NCI-H1436 (cell line): ENCODE measurements at places on chromosomes 4 and X.

GRCh38 chr4:77921701-77922100 is 59.1 kb downstream of the MRPL1 start:
- no peak for DNase-seq

DNA sequence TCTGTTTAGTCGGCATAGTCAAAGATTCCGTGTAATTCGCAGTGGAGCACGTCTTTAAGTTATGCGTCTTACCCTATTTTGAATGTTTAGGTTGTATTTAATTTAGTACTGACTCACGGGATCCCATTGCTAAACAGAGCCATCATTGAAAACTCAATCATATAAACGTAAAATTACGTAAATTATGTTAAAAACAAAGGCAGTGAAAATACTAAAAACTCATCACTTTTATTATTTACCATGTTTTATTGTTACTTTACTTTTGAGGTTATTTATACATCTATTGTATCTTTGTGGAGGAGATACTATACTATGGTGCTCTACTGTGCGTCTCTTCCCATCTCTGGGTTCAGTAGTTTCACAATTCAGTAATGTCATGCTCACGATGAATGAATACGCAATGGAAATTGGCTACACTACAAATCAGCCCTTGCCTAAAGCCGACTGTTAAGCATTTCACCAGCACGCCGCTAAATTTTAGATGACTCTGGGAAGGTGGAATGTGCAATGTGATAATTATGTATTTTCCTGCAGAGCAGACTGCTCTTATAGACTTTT is 944 bp downstream of the FUNDC2 start:
- DNase-seq = peak; percentile 52

DNA sequence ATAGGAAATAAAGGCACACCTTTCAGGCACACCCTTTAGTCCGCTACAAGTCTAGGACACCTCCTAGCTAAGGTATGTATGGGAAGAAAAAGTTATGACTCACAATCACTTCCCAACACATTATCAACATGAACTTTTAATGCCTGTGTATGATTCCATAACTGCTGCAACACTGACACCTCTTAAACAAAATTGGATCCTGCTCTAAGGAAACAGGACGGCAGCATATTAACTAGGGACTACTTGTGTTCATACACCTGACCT is 2.4 kb upstream of the PPP3CA start:
- no peak for DNase-seq

GRCh38 chrX:108366644-108367406 is 71.4 kb downstream of the COL4A6 start:
- no peak for DNase-seq

DNA sequence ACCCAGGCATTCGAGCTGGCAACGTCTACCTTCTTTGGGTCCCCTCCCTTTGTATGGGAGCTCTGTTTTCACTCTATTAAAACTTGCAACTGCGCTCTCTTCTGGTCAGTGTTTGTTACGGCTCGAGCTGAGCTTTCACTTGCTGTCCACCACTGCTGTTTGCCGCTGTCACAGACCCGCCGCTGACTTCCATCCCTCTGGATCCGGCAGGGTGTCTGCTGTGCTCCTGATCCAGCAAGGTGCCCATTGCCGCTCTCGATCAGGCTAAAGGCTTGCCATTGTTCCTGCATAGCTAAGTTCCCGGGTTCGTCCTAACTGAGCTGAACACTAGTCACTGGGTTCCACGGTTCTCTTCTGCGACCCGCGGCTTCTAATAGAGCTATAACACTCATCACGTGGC is 183.5 kb upstream of the GALNTL6 start:
- DNase-seq = no peak

GRCh38 chr4:68175562-68176155 is 46.0 kb upstream of the TMPRSS11F start:
- DNase-seq = peak; percentile 67

GRCh38 chrX:143435916-143436315 is 81.4 kb downstream of the SPANXN3 start:
- DNase-seq = no peak

- DNase-seq = no peak
Observed at GRCh38 chrX:37754516-37754915, 25.3 kb upstream of the CYBB start.

DNA sequence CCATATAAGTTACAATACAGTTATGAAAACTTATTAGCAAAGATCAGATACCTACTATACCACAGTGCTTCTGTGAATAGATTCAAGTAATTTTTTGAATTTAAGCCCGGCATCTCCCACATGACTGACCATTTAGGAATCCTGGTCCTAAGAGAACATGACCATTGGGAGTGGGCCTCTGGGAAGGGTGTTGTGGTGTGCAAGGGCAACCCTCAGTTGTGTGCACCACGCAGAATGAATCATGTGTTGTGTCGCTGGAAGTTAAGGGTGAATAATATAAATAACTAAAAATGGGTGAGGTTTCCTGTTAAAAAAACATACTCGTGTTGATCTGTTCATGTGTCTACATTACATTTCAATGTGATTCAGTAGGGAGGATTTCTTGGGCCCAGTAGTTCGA is 15.5 kb downstream of the CPE start:
- no peak for DNase-seq

- no peak for DNase-seq
Observed at GRCh38 chr4:128560754-128561495, 248.6 kb upstream of the JADE1 start.

DNA sequence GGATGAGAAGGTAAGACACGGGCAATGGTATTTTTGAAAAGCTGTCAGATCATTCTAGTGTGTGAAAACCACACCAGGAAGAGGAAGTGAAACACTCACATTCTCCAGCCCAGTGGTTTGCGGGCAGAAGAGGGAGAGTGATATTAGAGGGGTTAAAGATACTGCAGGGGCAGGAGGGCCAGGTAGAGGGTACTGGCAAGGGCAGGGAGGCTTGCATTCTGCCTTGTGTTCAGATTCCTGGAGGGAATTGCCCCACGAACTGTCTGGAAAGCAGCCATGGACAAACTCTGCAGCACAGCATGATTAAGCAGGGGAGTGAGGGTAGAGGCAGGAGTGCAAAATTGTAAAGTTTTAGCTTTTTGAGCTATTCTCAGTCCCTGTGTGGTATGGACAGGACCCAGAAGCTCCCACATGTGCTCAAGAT is 30.9 kb downstream of the NIPAL1 start:
- no peak for DNase-seq

DNA sequence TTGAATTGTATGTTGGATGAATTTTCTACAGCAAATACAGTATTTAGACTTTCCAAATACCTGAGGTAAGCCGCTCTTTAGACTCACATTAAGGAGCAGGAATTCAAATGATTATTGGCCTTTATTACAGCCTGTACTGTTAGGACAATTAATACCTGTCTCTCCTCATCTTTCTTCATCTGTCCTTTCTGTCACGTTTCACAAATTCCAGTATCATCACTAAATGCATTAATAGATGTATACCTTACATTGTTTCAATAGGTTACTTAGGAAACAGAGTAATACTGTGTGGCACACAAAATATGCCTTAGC is 1.2 kb downstream of the FAM241A start:
- DNase-seq = no peak

DNA sequence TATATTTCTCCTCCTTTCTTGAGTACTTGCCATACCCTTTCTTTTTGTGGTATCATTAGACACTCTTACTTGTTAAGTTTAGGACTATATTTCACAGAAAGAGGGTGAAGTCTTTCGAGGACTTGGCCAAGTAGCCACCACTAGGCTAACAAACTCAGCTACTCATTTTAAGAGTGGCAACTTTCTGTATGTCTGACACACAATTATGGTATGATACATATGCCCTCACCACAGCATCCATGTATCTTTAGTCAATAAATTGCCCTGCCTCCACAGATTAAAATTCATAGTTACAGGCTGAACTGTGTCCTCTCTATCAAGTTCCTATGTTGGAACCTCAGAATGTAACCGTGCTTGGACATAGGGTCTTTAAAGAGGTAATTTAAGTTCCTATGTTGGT is 23.2 kb downstream of the TAPT1 start:
- no peak for DNase-seq
